ENCODE measurements at places on chromosomes 12 and 14. TPM values are rescaled to one million over a fixed set of nuclear protein-coding genes. Genes with fewer than 3 reads are reported as not detected.

DNA sequence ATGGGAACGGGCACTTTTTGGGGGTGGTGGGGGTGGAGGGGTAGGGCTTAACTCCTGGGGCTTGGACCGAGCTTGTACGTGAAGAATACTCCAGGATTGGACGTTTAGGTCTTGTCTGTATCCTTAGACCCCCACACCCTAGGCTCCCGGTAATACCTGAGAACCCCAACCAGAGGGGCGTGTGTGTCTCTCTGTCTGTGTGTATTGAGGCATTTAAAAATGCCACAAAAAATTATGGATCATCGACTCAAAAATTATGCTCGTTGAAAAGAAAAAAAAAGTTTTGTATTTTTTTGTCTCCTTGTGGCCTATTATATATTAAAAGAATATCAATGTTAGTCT, 459 bp downstream of the PPFIBP1 start:
- no peaks in the 10 kb centered on the region for H3K36me3 ChIP-seq
- H3K4me3 ChIP-seq = peak overlapping the region; percentile 78
- H3K4me1 ChIP-seq = no peaks in the 10 kb centered on the region
- no peaks in the 10 kb centered on the region for H3K27me3 ChIP-seq
- DNase-seq = no peak

DNA sequence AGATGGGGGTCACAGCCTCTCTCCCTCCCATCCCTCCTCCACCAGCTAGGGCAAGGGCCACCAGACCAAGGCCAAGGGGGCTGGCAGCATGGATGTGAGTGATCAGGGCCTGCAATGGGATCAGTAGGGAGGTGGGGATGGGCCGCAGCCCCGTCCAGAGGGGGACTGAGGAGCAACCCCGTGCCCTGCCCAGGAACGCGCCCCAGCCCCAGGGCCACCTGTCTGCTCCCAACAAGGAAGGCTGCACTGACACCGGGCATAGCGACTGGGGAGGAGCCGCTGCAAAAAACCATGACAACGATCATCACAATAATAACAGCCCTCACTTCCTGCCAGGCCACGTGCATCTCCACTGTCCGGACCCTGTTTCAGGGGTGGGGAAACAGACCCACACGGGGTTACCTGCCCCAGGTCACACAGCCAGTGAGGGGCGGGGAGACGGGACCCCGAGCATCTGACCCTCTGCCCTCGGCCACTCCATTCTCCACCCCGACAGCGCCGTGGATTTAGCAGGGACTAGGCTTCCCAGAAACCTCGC, 24.3 kb downstream of the NCOR2 start:
- no peak for DNase-seq
- no peaks in the 10 kb centered on the region for H3K27me3 ChIP-seq
- H3K27ac ChIP-seq = peak overlapping the region; percentile 76
- H3K4me1 ChIP-seq = peaks cover 38% of the 10 kb centered on the region
- H3K4me3 ChIP-seq = no peak overlapping the region
- no peaks in the 10 kb centered on the region for H3K36me3 ChIP-seq

SALL2 gene
- 3.0 TPM for total RNA-seq

PAN2 gene
- 44.3 TPM for total RNA-seq

PTPRB gene
- total RNA-seq = 36.1 TPM

DNA sequence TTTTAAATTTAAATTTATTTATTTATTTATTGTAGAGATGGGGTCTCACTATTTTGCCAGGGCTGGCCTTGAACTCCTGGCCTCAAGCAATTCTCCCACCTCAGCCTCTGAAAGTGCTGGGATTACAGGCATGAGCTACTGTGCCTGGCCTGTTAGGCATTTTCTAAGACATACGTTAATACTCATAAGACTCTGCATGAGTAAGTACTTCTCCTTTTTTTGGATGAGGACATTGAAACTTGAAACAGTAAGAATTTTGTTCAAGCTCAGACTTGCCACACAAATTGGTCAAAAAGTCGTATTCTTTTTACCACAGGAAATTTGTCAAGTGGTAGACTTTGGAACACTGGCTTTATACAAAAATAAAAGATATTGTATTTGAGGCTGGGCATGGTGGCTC, 187.4 kb upstream of the RASSF8 start:
- H3K27ac ChIP-seq = no peak overlapping the region
- no peaks in the 10 kb centered on the region for H3K27me3 ChIP-seq
- DNase-seq = no peak
- H3K36me3 ChIP-seq = no peaks in the 10 kb centered on the region

GRCh38 chr14:104290058-104290667, 151.8 kb downstream of the KIF26A start:
- no peak overlapping the region for H3K27ac ChIP-seq
- no peaks in the 10 kb centered on the region for H3K36me3 ChIP-seq
- H3K27me3 ChIP-seq = peaks cover 46% of the 10 kb centered on the region
- H3K4me1 ChIP-seq = no peaks in the 10 kb centered on the region
- H3K4me3 ChIP-seq = no peak overlapping the region

ANG gene
- total RNA-seq = 49.2 TPM

- no peak overlapping the region for H3K4me3 ChIP-seq
- DNase-seq = no peak
- H3K36me3 ChIP-seq = no peaks in the 10 kb centered on the region
- no peaks in the 10 kb centered on the region for H3K27me3 ChIP-seq
Observed at GRCh38 chr12:2168808-2169207, 116.0 kb downstream of the CACNA1C start.

SERPINA1 gene
- total RNA-seq = 42.6 TPM

RNASE7 gene
- not detected for total RNA-seq

DEGS2 gene
- 12.0 TPM for total RNA-seq

GRCh38 chr14:34851395-34851794, 23.8 kb downstream of the BAZ1A start:
- H3K27me3 ChIP-seq = no peaks in the 10 kb centered on the region
- H3K27ac ChIP-seq = no peak overlapping the region
- no peak overlapping the region for H3K4me3 ChIP-seq
- no peaks in the 10 kb centered on the region for H3K36me3 ChIP-seq

IRAK3 gene
- 22.2 TPM for total RNA-seq

GRCh38 chr12:71581206-71581605, 82.4 kb downstream of the ZFC3H1 start:
- H3K27me3 ChIP-seq = no peaks in the 10 kb centered on the region
- no peak overlapping the region for H3K27ac ChIP-seq
- peak; percentile 29 for DNase-seq
- no peaks in the 10 kb centered on the region for H3K4me1 ChIP-seq

GRCh38 chr12:3530548-3530947, 39.5 kb downstream of the PRMT8 start:
- DNase-seq = no peak
- no peaks in the 10 kb centered on the region for H3K36me3 ChIP-seq
- no peak overlapping the region for H3K27ac ChIP-seq
- H3K4me3 ChIP-seq = no peak overlapping the region
- no peaks in the 10 kb centered on the region for H3K4me1 ChIP-seq
- no peaks in the 10 kb centered on the region for H3K27me3 ChIP-seq

- no peak overlapping the region for H3K4me3 ChIP-seq
- H3K27ac ChIP-seq = no peak overlapping the region
- DNase-seq = no peak
- H3K4me1 ChIP-seq = no peaks in the 10 kb centered on the region
Observed at GRCh38 chr12:31035967-31036665, 37.5 kb upstream of the DDX11 start.

- DNase-seq = no peak
- H3K27ac ChIP-seq = no peak overlapping the region
- no peaks in the 10 kb centered on the region for H3K36me3 ChIP-seq
- no peaks in the 10 kb centered on the region for H3K27me3 ChIP-seq
- H3K4me1 ChIP-seq = no peaks in the 10 kb centered on the region
Observed at GRCh38 chr12:5333096-5333495, 98.8 kb upstream of the NTF3 start.

- H3K27me3 ChIP-seq = no peaks in the 10 kb centered on the region
- peak; percentile 73 for DNase-seq
- no peaks in the 10 kb centered on the region for H3K4me1 ChIP-seq
- peak within 1 kb of the TSS; percentile 49 for H3K4me3 ChIP-seq
Observed at GRCh38 chr14:37197421-37198272, at the start of gene MIPOL1. Gene MIPOL1, plus strand, starts transcription at chr14:37197937. Its CDS starts 49,952 bp downstream, at chr14:37247889.

DNA sequence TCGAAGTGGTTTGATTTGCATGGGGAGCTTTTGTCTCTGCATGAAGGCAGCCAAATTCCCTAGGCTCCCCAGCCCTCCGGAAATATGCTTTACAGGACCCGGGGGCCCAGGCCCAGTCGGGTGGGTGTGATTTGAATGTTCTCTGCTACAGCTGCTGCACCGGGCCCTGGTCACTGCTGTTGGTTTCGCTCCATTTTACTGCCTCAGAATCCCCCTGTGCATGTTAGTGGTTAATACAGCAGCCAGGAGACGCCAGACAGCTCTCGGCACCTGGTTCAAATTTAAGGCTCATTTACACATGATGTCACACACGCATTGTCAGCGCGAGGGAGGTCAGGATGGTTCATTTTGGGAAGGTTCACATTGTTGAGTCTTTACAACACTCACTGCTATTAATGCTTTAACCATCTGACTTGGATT, 99.6 kb downstream of the SLC38A6 start:
- no peak overlapping the region for H3K27ac ChIP-seq
- no peaks in the 10 kb centered on the region for H3K4me1 ChIP-seq
- DNase-seq = no peak
- H3K36me3 ChIP-seq = no peaks in the 10 kb centered on the region
- no peaks in the 10 kb centered on the region for H3K27me3 ChIP-seq

PCED1B gene
- total RNA-seq = 5.1 TPM

DNA sequence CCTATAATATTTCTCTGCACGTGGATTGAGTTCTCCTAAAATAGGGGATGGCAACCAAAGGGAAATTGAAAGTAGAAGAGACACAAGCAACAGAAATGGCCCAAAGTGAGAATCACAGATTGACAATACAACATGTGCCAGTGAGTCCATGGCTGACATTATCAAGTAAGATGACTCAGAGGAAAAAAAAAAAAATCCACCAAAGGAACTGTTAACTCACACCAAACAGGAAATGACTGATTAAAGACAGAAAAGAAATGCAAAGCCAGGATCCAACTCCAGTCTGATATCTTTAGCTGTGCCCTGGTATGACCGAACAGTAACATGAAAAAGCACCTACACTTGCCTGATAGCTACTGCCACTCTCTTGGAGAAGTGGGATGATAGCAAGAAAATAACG, 485.0 kb downstream of the PRKD1 start:
- H3K4me3 ChIP-seq = no peak overlapping the region
- H3K36me3 ChIP-seq = no peaks in the 10 kb centered on the region
- DNase-seq = no peak
- no peaks in the 10 kb centered on the region for H3K27me3 ChIP-seq
- no peaks in the 10 kb centered on the region for H3K4me1 ChIP-seq

GRCh38 chr12:56935752-56936151, 1.5 kb upstream of the SDR9C7 start:
- H3K4me3 ChIP-seq = no peak overlapping the region
- H3K27ac ChIP-seq = no peak overlapping the region
- H3K27me3 ChIP-seq = no peaks in the 10 kb centered on the region
- H3K36me3 ChIP-seq = no peaks in the 10 kb centered on the region

GRCh38 chr12:76945867-76946266, 67.0 kb upstream of the CSRP2 start:
- no peaks in the 10 kb centered on the region for H3K36me3 ChIP-seq
- H3K4me3 ChIP-seq = no peak overlapping the region
- H3K27me3 ChIP-seq = no peaks in the 10 kb centered on the region
- no peak overlapping the region for H3K27ac ChIP-seq

GRCh38 chr14:87628129-87628528, 364.9 kb downstream of the GALC start:
- no peaks in the 10 kb centered on the region for H3K36me3 ChIP-seq
- no peaks in the 10 kb centered on the region for H3K27me3 ChIP-seq
- no peak for DNase-seq
- H3K27ac ChIP-seq = no peak overlapping the region
- H3K4me1 ChIP-seq = no peaks in the 10 kb centered on the region
- no peak overlapping the region for H3K4me3 ChIP-seq

BCL11B gene
- 3.9 TPM for total RNA-seq

DNA sequence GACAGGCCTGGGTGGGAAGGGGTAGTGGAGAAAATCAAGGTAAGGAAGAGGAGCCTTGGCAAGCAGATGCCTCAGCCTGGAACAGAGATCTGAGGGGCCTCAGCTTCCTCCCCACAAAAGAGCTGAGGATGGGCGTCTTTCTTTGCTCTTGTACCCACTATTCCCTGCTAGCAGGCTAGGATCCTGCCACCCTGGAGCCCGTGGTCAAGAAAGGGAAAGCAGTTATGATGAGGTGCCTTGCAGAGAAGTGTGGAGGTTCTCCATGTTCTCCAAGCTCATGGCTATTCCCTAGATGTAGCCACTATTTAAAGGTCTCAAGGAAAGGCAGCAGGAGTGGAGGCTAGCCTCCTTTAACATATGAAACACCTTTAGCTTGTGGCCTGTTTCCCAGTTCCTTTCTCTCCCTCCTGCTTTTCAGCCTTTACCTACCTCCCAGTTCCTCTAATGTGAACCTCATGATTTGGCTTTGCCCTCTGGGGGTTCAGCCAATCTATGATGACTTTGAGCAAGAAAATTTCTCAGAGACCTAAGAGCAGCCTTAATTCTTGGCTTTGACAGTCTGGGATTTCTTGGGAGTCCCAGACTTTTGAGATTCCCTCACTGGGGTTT, 1.1 kb downstream of the IKZF4 start:
- H3K27me3 ChIP-seq = no peaks in the 10 kb centered on the region
- H3K27ac ChIP-seq = peak overlapping the region; percentile 64
- no peak overlapping the region for H3K4me3 ChIP-seq
- DNase-seq = no peak
- H3K36me3 ChIP-seq = no peaks in the 10 kb centered on the region
- H3K4me1 ChIP-seq = no peaks in the 10 kb centered on the region

ACOT6 gene
- not detected for total RNA-seq

DNA sequence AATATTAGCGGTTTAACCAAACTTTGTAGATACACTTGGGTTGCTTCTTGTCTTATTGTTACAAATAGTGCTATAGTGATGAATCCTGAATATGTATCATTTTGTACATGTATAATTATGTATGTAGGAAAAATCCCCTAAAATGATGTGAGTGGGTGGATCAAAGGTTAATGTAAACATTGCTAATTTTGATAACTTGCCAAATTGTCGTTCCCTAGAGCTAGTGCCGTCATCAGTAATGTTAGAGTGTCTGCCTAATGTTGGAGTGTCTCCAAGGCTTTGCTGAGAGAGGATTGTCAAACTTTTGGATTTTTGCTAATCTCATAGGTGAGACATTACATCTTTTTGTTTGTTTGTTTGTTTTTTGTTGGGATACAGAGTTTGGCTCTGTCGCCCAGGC, 44.4 kb downstream of the AEBP2 start:
- no peak overlapping the region for H3K4me3 ChIP-seq
- no peaks in the 10 kb centered on the region for H3K4me1 ChIP-seq
- no peaks in the 10 kb centered on the region for H3K36me3 ChIP-seq
- H3K27ac ChIP-seq = no peak overlapping the region
- H3K27me3 ChIP-seq = no peaks in the 10 kb centered on the region

PTPRR gene
- total RNA-seq = 0.80 TPM

- H3K27me3 ChIP-seq = no peaks in the 10 kb centered on the region
- H3K4me3 ChIP-seq = peak overlapping the region; percentile 90
- no peaks in the 10 kb centered on the region for H3K36me3 ChIP-seq
Observed at GRCh38 chr14:55274146-55274545, 2.9 kb downstream of the FBXO34 start.

DNA sequence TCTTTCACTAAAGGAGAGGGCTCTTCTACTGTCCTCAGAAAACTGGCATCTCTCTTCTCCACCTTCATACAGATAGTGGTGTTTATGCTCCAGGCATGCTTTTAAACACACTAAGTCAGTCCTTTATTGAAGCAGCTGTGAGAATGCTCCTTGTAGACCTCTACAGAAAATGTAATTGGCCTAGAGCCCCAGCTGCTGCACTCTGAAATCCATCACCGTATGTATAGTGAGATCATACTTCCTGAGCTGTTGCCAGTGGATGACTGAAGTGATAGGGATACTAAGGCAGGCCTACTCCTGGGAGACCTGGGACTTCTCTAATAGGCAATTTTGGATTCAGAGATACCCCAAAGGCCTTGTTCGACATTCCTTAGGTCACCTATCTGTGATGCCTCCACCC, 535.4 kb downstream of the RPS29 start:
- H3K4me3 ChIP-seq = no peak overlapping the region
- H3K27ac ChIP-seq = no peak overlapping the region
- DNase-seq = no peak
- H3K4me1 ChIP-seq = no peaks in the 10 kb centered on the region
- H3K27me3 ChIP-seq = no peaks in the 10 kb centered on the region
